Fibroblast of skin of scalp (primary cell): ENCODE measurements at places on chromosomes 6 and 20.

DNA sequence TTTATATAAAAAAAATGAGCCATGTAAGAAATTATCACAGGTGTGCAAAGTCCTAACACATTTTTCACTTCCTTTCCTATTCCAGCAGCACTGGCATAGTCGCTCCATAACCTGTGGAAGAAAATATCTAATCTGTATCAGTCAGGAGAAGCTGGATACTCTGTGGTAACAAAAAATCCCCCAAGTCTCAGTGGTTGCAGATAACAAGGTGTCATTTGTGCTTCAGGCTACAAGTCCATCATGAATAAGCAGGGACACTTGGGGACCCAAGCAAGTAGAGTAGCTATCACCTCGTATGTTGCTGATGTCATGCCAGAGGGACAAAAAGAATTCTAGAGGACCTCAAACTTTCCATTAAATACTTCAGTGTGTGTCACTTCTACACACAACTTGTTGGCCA is 30.3 kb upstream of the SERPINB1 start:
- no peak for DNase-seq

DNA sequence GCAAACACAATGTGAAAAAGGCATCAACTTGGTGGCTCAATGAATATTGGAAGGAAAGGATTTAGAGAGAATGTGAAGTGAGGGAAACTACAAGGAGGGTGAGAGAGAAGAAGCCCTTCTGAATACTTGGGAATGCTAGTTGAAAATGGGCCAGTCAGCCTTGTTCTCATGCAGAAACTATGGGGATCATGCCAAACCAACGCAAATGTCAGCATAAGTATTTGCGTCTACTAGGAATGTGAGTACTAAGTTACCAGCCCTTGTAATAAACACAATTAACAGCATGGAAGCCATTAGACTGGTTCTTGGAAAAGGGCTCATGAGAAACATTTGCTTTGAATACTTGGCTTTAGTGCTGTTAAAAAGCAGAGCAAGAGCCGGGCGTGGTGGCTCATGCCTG is 54.9 kb upstream of the AIG1 start:
- no peak for DNase-seq

GRCh38 chr20:10857352-10858070 is 183.7 kb upstream of the JAG1 start:
- DNase-seq = peak; percentile 50

GRCh38 chr20:44810391-44811149 is at the start of gene RIMS4:
Gene RIMS4, minus strand, starts transcription at chr20:44810546. Its CDS starts 275 bp downstream, at chr20:44810271.
- no peak for DNase-seq

DNA sequence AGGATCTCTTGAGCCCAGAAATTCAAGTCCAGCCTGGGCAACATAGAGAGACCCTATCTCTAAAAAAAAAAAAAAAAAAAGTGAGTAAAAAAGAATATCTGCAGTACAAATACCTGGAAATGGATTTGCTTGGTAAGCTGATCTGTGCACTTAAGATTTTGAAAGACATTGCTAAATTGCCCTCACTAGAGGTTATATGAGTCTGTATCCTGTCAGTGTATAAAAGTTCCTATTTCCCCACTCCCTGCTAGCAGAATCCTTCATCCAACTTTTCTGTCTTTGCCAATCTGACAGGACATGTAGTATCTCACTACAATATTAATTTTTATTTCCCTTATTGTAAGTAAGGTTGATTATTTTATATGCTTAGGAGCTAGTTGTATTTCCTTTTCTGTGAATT is 36.1 kb downstream of the BICRAL start:
- no peak for DNase-seq
